ENCODE measurements at places on chromosomes 16 and 17. TPM values are rescaled to one million over a fixed set of nuclear protein-coding genes. Genes with fewer than 3 reads are reported as not detected.

Gene CD300E
- not detected for polyA plus RNA-seq

Gene FBXW10B
- 0.11 TPM for polyA plus RNA-seq

Gene RDM1
- 0.48 TPM for polyA plus RNA-seq

Gene DRC3
- polyA plus RNA-seq, result 0.37 TPM

Gene HOXB6
- 28.9 TPM for polyA plus RNA-seq

DNA sequence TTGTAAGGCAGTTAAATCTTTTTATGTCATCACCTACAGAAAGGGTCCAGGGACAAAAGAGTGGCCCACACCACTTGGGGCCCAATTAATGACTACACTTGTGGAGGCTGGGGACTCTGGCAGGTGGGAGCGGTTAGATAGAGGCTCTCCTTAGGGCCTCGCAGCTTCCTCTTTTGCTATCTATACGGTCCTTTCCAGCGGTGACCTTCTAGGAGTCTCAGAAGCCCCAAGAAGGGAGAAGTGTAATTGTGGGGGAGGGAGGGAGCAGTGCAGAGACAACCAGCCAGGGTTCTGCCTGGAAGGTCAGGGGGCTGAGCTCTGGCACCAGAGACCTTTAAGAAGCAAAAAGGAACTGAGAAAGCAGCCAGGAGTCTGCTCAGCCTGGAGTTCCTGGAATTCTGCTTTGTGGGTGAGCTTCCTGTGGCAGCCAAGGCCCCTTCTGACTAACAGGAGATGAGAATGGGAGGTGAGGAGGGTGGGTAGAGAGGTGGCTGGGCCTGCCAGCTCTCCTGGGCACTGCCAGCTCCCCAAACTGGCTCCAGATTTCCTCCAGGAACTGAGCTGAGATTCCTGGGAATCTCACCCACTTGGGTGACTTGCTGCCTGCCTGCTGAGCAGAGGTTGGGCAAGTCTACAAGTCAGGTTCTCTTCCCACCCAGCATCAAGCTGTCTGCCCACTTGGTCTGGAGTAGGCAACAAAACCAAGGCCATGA, 16.3 kb upstream of the MAP3K14 start:
- peaks cover 3% of the 10 kb centered on the region for H3K27me3 ChIP-seq
- peak; percentile 52 for DNase-seq
- H3K4me3 ChIP-seq, result no peak overlapping the region
- no peaks in the 10 kb centered on the region for H3K36me3 ChIP-seq
- H3K4me1 ChIP-seq, result no peaks in the 10 kb centered on the region
- H3K27ac ChIP-seq, result no peak overlapping the region

- DNase-seq, result no peak
- H3K36me3 ChIP-seq, result no peaks in the 10 kb centered on the region
- no peak overlapping the region for H3K27ac ChIP-seq
- H3K4me3 ChIP-seq, result no peak overlapping the region
Observed at GRCh38 chr16:50281391-50282009, 15.1 kb downstream of the ADCY7 start.

DNA sequence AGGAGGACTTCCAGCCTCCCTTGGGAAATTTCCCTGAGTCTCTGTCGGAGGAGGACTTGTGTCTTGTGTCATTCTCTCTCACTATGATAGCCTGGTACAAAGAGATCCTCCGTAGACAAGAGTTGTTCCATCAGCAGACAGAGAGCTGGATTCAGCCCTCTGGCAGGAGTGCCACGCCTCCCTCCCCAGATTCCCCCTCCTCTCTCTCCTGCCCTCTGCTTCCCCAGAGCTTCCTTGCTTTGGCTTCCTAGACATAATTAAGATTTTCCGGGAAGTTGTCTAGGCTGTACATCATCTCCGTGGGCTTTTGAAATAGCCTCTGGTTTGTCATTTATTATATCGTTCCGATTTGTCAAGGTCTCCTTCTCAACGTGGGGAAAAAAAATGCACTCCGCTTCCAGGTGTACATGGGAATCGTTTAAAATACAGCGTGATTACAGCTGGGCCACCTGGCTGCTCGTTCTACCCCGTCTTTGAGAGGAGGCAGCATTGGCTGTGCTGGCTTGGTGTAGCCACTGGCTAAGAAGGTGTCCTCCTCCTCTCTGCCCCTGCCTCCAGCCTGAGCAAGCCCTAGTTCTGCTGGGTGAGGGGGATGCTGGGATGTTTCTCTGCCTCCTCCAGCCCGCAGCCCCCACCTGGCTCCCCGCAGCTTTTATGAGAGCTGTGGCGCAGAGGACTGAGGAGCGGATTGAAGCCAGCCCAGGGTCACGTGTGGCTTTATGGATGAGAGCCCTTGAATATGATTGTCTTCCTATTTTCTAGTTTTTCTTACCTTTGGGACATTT, 282.5 kb downstream of the SNX29 start:
- no peaks in the 10 kb centered on the region for H3K36me3 ChIP-seq
- no peak overlapping the region for H3K27ac ChIP-seq
- no peak overlapping the region for H3K4me3 ChIP-seq
- no peaks in the 10 kb centered on the region for H3K27me3 ChIP-seq
- DNase-seq, result no peak

- DNase-seq, result peak; percentile 65
- H3K4me3 ChIP-seq, result no peak overlapping the region
- no peaks in the 10 kb centered on the region for H3K36me3 ChIP-seq
- peaks cover under 1% of the 10 kb centered on the region for H3K27me3 ChIP-seq
- no peak overlapping the region for H3K27ac ChIP-seq
Observed at GRCh38 chr16:27408012-27408601, 6.1 kb downstream of the IL21R start.

DNA sequence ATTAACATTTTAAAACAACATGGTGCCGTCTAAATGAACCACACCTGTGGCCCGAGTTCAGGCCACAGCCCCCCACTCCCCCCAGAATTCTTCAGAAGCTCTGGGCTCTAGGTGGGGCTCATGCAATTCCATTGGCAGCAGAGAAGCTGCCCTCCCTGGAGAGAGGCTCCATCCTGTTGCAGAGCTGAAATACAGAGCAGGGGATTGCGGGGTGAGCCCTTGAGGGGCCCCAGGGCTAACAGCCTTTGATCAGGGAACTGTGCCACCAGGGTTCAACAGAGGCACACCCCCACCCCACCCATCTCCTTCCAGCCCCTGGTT, 69.3 kb downstream of the ABR start:
- H3K4me3 ChIP-seq, result no peak overlapping the region
- H3K27ac ChIP-seq, result peak overlapping the region; percentile 8
- H3K4me1 ChIP-seq, result peaks cover 36% of the 10 kb centered on the region
- H3K27me3 ChIP-seq, result no peaks in the 10 kb centered on the region

- no peaks in the 10 kb centered on the region for H3K36me3 ChIP-seq
- H3K27ac ChIP-seq, result no peak overlapping the region
- H3K27me3 ChIP-seq, result no peaks in the 10 kb centered on the region
Observed at GRCh38 chr16:6114691-6115090, 1017.1 kb upstream of the EEF2KMT start.

- no peaks in the 10 kb centered on the region for H3K4me1 ChIP-seq
- no peak overlapping the region for H3K27ac ChIP-seq
- H3K4me3 ChIP-seq, result no peak overlapping the region
- DNase-seq, result no peak
- no peaks in the 10 kb centered on the region for H3K36me3 ChIP-seq
- H3K27me3 ChIP-seq, result no peaks in the 10 kb centered on the region
Observed at GRCh38 chr16:59440502-59440901, 706.4 kb upstream of the GOT2 start.

DNA sequence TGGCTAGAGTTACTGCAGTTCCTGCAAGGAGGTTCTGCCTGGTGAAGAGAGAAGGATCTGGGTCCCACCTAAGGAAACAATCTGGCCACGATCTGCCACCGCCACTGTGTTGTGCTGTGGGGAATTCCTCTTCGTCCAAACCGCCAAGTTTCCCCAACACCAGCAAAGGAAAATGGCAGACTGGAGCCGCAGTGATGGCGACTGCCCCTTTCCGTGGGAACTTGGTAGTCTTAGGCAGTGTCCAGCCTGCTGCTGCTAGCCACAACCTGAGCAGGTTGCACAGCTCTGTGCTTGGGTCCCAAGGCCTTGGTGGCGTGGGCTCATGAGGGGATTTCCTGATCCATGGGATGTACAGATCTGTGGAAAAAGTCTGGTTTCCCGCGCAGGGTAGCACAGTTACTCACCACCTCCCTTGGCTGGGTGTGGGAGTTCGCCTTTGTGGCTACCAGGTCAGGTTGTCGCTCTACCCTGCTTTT, 28.6 kb downstream of the NFATC3 start:
- H3K27me3 ChIP-seq, result no peaks in the 10 kb centered on the region
- no peak overlapping the region for H3K4me3 ChIP-seq
- H3K27ac ChIP-seq, result no peak overlapping the region
- DNase-seq, result no peak
- H3K36me3 ChIP-seq, result no peaks in the 10 kb centered on the region
- no peaks in the 10 kb centered on the region for H3K4me1 ChIP-seq

DNA sequence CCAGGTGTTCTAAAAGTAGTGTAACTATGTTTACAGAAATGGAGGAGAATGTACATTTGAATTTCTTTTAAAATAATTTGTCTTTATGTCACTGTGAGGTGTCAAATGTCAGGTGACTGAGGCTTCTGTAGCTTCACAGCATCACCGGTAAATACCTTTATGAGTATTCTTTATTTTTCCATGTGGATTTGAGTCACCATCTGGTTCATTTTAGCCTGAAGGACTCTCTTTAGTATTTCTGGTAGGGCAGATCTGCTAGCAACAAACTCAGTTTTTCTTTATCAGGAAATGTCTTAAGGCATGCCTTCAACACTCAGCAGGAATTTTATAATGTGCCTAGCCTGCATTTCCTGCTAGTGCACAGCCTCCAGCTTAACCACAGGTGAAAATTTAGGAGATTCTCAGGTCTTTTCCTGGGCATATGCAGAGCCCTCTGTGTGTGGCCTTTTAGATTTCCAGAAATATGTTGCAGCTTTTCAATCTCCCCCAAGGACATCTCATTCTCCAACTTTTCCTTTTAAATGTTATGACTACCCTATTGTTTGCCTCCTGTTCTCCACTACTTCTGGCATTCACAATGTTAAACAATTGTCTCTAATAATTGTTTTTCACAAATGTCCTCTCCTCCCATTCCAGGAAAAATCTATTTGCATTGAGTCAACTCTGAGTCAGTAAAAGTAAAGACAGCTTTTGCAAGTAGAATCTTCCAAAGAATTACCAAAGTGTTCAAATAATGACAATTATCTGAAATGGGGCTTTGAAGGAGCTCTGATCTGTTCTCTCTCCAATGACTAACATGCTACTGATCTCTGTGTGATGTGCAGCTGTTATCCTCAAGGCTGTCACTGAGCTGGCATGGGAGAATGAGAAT, 239.4 kb upstream of the CPHXL start:
- H3K36me3 ChIP-seq, result no peaks in the 10 kb centered on the region
- H3K4me1 ChIP-seq, result no peaks in the 10 kb centered on the region
- no peaks in the 10 kb centered on the region for H3K27me3 ChIP-seq
- H3K4me3 ChIP-seq, result no peak overlapping the region

DNA sequence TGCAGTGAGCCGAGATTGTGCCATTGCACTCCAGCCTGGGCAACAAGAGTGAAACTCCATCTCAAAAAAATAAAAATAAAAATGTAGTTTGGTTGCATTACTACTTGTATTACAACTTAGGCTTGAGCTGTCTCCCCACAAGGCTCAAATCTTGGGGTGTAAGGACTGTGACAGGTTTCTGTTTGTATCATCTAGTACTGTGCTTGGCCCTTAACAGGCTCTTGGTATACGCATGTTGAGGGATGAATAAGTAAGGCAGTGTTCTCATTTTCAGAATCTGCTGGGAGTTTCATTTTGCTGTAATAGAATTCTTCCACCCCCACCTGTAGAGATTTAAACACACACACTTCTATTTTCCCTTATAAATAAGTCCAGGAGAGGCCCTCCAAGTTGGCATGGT, 289.4 kb upstream of the EEF2KMT start:
- H3K27me3 ChIP-seq, result no peaks in the 10 kb centered on the region
- H3K36me3 ChIP-seq, result no peaks in the 10 kb centered on the region
- no peak for DNase-seq
- no peak overlapping the region for H3K4me3 ChIP-seq
- H3K27ac ChIP-seq, result no peak overlapping the region

DNA sequence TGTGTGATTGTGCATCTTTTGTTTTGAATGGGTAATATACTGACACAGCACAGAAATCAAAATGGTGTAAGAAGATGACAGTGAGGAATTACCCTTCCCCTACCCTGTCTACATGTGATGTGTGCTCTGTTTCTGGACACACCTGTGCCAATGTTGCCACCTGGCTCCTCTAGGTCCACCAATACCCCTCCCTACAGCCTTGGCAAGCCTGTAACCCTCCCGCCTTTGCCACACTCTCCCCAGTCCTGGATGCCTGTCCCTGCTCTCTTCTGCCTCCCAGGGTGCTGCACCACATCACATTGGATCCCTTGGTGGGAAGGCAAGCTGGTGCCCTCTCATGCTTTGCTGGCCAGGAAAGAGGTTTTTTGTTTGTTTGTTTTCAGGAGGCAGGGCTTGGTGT, 289.5 kb upstream of the N4BP1 start:
- no peaks in the 10 kb centered on the region for H3K4me1 ChIP-seq
- no peaks in the 10 kb centered on the region for H3K27me3 ChIP-seq
- no peak overlapping the region for H3K4me3 ChIP-seq

GRCh38 chr17:8153957-8154607, 1.9 kb upstream of the PER1 start:
- DNase-seq, result peak; percentile 98
- H3K27ac ChIP-seq, result peak overlapping the region; percentile 88
- peaks cover 29% of the 10 kb centered on the region for H3K4me1 ChIP-seq

All from fibroblast of lung (primary cell).